NCI-H187 treated with DMSO at 0.1 percent for 48 hours (cell line): ENCODE measurements at places on chromosomes 3 and 15.

- no peak for DNase-seq
Measured at GRCh38 chr15:91100814-91101607, 954 bp downstream of the SV2B start.

GRCh38 chr3:173706630-173707029, 309.1 kb downstream of the NLGN1 start:
- no peak for DNase-seq

- DNase-seq = no peak
Measured at GRCh38 chr3:50274371-50275104, 4.3 kb upstream of the LSMEM2 start.

GRCh38 chr3:42688016-42688415, 2.7 kb downstream of the KLHL40 start:
- no peak for DNase-seq

GRCh38 chr3:59101231-59101736, 51.5 kb upstream of the CFAP20DC start:
- DNase-seq = no peak

- no peak for DNase-seq
Measured at GRCh38 chr3:187630404-187630803, 39.8 kb downstream of the SST start.

- no peak for DNase-seq
Measured at GRCh38 chr3:9351709-9352126, 11.1 kb upstream of the THUMPD3 start.

DNA sequence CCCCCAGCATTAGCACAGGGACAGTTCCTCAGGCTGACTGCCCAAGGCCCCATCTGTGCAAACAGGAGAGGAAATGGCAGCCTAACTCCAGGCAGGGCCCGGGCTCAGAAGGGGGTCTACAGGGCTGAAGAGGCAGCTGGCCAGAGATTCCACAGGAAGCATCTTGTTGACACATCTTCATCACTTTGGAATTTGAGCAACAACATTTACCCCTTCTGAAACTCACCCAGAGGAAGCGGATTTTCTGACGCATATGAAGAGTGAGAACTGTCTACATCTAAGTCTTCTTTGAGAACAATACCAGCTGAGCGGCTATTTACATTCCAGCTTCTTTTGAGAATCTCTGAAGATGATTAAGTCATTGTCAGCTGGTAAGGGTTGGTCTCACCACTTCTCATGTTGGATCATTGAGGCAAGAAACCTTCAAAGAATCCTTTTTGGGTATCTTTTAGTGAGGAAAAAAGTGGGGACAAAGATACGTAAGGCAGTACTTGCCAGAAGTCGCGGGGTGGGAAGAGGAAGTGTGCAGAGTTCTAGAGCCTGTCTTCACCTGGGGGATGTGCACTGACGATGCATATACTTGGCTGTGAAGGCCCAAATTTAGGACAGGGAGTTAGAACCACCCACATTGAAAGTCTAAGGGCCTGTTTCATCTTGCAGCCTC, 25.4 kb upstream of the SRP14 start:
- no peak for DNase-seq

GRCh38 chr3:195128255-195129071, 142.5 kb downstream of the XXYLT1 start:
- no peak for DNase-seq

DNA sequence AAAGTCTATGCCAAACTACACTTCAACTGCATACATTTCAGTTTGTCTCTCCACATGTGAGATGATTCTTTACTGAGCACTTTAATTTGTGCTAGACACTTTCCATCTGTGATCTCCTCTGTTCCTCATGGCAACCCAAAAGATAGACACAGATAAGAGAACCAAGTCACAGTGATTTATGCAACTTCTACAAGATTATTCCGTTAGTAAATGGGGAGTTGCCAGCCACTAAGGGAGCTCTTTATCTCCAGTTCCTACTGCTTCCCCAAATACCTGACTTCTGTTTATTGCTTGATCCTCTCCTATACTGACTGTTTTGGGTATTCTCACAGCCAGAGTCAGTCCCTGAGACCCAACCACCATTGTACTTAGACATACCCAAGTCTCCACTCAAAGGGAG, 24.1 kb upstream of the AKAP13 start:
- no peak for DNase-seq

- DNase-seq = no peak
Measured at GRCh38 chr3:159928071-159928491, 60.6 kb upstream of the IL12A start.

DNA sequence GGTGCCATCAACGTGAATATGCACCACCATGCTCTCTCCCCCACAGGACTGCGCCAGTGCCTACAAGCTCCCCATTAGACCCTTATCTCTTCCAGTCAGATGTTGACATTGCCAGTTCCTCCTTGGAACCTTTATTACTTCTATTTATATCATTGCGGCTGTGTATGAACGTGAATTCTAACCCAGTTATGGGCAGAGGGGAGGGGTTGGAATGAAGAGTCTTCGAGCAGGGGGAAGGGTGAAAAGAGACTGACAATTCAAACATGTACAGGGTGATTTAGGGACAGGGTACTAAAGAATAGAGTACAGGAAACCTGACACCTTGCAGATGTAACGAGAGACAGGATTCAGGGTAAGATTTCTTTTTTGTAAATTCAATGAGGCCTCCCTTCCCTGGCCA, 41.8 kb upstream of the ST6GAL1 start:
- DNase-seq = peak; percentile 90

DNA sequence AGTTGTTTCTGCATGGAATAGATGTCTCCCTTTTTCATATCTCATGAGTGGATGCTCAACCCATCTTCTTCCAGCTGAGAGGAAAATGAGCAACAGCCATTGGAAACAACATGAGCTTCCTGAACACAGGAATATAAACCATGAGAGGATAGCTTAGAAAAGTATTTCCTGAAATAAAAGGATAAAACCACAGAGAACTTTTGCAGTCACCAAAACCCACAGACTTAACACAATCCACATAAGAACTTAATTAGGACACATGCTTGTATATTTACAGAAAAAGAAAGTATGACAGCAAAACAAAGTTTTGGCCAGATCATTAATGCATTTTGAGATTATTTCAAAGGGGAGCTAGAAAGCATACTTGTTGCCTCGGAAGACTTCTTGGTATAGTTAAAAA, 180.5 kb upstream of the RASGRP1 start:
- no peak for DNase-seq

- no peak for DNase-seq
Measured at GRCh38 chr15:42065033-42065432, 29.3 kb downstream of the PLA2G4D start.

DNA sequence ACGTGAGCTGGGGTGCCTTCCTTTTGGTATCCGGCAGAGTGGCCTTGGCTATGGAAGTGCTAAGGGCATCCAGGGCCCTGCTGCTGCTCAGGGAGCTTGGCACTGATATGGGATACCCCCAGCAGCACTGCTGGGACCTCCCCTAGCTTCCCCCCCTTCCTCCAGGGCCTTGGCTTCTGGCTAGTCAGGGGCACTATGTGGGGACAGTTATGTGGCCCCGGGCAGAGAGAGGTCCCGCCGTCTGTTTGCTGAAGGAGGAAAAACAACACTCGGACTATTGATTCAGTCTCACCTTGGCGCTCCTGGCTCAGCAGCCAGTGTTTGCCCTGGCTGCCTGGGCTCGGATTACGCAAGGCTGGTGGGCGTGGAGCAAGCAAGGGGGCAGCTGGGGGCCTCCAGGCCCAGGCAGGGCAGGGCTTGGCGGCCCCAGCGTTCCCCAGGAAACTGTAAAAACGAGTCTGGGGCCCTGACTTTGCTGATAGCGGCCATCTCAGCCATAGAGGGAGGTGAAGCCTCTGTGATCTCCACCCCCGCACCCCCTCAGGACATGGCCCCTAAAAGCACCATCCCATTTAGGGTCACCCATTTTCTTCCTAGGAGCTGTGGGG, 5.7 kb downstream of the FURIN start:
- no peak for DNase-seq

GRCh38 chr3:174268586-174268985, 590.5 kb upstream of the NAALADL2 start:
- no peak for DNase-seq

- DNase-seq = no peak
Measured at GRCh38 chr15:66700802-66701421, 1.1 kb upstream of the SMAD6 start.

DNA sequence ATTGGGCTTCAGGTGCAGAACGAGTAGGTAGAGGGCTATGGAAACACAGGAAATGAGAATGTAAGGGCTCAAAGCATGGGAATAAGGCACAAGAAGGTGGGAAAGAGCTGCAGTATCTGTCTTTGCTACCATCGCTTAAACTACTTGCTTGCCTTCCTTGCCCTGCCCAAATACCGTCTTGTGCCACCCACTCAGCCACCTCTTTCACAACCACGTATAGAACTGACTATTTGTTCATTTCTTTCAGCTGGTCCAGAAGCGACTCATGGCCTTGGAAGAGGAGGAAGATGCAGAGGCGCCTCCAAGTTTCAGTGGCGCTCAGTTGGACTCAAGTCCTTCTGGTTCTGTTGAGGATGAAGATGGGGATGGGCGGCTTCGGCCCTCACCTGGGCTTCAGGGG, 11.8 kb downstream of the LPCAT4 start:
- no peak for DNase-seq

GRCh38 chr15:43439268-43439667, 53.7 kb downstream of the TP53BP1 start:
- no peak for DNase-seq

- DNase-seq = no peak
Measured at GRCh38 chr3:11335056-11335608, 62.9 kb downstream of the ATG7 start.

DNA sequence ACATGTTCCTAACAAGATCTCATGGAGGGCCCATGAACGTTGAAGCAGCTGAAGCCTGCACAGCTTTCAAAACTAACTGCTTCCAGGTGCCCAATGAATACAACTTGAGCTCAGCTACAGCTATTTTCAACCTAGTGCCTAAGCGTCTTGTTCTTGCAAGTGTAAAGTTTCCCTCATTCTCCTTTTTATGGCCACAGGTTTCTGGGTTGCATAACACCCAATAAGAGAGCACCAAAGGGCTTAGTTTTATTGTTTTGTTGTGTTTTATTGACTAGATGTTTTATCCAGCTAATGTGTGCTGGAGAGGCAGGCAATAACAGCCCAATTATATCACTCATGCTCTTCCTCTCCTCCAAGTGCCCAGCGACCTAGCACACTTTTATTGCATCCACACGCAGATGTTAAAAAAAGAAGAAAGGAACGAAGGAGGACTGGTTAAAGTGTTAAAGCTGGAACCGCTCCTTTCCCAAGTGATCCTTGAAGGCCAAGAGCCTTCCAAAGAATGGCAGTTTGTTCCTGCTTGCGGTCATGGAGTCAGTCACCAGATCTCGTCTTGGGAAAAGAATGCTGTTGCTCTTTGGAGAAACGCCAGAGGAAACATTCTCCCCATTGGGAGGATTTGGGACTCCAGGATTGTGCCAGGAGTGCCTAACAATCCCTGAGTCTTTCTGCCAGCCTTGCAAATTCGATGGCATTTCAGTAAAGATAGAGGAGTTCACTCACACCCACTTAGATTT, 156.9 kb downstream of the MEX3B start:
- no peak for DNase-seq
